Panc1 (cell line): ENCODE measurements at places on chromosomes 3 and 15. TPM values are rescaled to one million over a fixed set of nuclear protein-coding genes. Genes with fewer than 3 reads are reported as not detected.

TEX55 gene
- total RNA-seq, result not detected

CORO2B gene
- 0.36 TPM for total RNA-seq

DUOXA2 gene
- total RNA-seq, result not detected

NRROS gene
- total RNA-seq, result 8.8 TPM

CAMP gene
- not detected for total RNA-seq

GRAMD2A gene
- 1.3 TPM for total RNA-seq

CLDN16 gene
- total RNA-seq, result not detected

CFAP161 gene
- total RNA-seq, result 2.7 TPM

RETNLB gene
- total RNA-seq, result not detected

GATA2 gene
- total RNA-seq, result 74.6 TPM

RBPMS2 gene
- 33.7 TPM for total RNA-seq

ACSBG1 gene
- total RNA-seq, result 0.31 TPM

SLCO3A1 gene
- 20.6 TPM for total RNA-seq

PLSCR2 gene
- total RNA-seq, result 0.54 TPM

- no peak for DNase-seq
Observed at GRCh38 chr15:37572401-37572800, 362.0 kb upstream of the TMCO5A start.

GRCh38 chr3:189588070-189588469, 43.1 kb upstream of the TP63 start:
- DNase-seq, result no peak

DNA sequence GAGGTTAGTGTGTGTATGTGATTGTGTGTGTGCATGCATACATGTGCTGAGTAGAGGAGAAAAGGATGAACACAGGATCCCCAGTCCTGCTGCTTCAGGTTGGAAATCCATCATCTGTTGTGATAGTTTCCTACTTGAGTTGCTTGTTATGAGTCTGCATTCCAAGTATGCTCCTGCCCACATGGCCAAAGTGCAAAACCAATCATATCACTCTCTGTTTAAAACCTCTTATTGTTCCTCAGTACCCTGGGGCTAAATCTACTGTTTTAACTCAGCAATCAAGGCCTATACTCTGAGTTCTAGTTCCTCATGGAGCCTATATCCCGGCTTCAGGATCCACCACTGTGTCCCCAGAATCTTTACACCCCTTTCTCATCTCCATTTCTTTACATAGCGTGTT, 139.9 kb upstream of the TLE3 start:
- DNase-seq, result no peak

GRCh38 chr15:85048430-85048829, 66.8 kb downstream of the PDE8A start:
- DNase-seq, result no peak

DNA sequence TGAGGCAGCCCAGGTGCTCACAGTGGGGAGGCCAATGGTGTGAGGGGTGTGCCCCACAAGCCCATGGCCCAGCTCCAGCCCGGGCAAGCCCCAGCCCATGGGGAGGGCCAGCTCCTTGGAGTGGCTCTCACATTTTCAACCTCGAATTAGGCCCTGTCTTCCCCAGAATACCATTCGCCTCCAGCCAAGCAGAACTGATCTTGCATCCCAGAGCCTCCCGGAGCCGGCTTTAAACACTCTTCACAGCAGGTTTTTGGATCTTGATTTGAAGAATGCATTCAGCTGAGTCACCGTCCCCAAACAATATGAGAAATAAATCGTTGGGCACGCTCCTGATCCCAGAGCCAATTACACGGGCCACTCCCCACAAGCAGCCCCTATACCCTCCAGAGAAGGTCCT, 23.7 kb downstream of the TPRA1 start:
- DNase-seq, result no peak

DNA sequence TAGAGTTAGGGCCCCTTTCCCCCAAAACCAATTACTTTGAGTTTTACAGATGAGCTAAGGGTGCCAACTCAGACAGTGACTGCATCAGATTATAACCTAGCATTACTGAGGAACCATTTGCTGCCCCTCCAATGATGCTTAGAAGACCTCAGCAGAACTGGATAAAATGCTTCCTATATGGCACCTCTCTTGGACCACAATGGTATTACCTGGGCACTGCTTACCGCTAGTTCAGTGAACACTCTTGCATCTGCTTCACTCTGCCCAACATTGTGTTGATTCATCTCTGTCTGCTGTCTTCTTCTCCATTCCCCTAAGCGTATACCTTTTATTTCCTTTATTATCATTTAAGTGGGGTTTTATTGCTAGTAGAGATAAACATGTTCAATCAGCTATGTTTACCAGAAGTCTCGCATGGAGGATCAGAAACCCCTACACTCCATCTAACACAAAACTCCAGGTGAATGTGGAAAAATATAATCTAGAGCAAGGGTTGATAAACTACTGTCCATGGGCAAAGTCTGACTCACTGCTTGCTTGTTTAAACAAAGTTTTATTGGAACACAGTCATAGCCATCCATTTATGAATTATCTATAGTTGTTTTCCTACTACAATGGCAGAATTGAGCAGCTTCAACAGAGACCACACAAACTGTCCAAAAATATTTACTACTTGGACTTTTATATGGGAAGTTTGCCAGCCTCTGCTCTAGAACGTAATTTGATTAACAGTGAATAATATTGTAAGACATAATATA, 100.2 kb upstream of the PTX3 start:
- no peak for DNase-seq

GRCh38 chr15:51195459-51195858, 100.8 kb upstream of the TNFAIP8L3 start:
- DNase-seq, result no peak

- no peak for DNase-seq
Observed at GRCh38 chr3:108412121-108412750, 98.2 kb downstream of the MYH15 start.

DNA sequence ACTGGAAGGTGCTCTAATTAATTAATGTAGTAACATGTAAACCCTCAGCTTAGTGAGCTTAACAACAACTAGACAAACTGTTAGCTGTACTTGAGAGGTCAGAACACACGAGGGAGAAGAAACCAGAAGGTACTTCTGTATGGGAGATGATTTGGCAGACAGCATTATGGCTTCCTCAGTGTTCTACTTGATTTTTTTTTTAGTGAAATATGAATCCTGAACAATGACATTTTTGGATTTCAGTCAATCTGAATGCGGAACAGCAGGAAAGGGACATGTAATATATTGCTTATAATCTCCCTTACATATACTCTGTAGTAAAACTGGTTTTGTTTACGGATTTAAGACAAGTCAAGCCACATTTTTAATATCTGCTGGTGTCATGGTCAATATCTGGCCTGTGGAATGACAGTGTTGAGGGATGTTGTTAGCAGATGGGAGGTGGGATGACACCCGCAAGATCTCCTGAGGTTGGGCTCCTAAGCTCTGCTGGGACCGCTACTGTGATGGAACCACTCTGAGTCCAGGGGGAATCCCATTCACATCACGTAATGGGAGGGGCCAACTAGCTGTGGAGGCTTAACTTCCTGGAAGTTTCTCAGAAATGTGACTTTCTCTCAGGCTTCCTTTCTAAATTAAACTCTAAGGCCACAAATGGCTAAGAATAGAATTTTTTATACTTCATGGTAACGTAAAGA, 18.7 kb downstream of the TNFAIP8L3 start:
- no peak for DNase-seq

DNA sequence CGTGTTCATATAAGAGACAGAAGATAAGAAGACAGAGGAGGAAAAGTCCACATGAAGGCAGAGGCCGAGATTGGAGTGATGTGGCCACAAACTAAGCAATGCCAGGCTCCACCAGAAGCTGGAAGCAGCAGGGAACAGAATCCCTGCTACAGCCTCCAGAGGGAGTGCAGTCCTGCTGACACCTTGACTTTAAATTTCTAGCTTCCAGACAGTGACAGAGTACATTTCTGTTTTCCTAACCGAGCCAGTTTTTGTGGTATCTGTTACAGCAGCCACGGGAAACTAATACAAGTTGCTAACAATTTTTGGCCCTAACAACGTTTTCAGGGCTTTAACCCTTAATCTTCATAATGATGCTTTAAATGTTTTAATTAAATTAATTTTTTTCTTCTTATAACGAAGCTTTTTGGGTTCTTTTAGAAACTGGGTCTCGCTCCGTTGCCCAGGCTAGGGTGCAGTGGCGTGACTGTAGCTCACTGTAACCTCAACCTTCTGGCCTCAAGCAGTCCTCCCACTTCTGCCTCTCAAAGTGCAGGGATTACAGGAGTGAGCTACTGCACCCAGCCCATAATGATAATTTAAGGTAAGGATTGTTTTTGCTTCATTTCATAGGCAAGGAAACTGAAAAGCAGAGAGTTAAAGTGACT, 202.3 kb upstream of the PROK2 start:
- DNase-seq, result no peak

DNA sequence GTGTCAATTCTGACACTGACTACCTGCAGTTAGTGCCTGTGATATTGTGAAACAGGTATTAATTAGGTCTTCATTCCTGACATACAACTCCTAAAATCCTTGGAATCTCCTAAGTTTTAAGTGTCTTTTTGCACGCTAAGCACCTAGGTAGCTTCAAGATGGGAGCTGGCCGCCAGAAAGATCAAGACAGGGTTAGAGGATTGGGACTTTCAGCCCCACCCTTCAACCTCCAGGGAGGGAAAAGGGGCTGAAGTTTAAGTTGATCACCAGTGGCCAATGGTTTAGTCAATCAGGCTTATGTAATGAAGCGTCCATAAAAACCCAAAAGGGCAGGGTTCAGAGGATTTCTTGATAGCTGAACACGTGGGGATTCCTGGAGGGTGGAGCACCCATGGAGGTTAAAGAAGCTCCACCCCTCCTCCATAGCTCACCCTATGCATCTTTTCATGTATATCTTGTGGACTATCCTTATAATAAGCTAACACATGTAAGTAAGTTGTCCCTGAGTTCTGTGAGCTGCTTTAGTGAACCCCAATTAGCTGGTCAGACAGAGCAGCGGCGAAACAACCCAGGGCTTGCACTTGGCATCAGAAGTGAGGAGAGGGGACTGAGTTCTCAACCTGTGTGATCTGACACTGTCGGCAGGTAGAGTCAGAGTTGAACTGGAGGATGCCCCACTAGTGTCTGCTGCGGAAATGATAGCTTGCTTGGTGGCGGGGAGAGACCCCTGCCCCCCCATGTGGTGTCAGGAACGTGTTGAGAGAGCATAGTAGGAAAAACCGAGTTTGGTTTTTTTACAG, 12.8 kb upstream of the SRP14 start:
- no peak for DNase-seq

DNA sequence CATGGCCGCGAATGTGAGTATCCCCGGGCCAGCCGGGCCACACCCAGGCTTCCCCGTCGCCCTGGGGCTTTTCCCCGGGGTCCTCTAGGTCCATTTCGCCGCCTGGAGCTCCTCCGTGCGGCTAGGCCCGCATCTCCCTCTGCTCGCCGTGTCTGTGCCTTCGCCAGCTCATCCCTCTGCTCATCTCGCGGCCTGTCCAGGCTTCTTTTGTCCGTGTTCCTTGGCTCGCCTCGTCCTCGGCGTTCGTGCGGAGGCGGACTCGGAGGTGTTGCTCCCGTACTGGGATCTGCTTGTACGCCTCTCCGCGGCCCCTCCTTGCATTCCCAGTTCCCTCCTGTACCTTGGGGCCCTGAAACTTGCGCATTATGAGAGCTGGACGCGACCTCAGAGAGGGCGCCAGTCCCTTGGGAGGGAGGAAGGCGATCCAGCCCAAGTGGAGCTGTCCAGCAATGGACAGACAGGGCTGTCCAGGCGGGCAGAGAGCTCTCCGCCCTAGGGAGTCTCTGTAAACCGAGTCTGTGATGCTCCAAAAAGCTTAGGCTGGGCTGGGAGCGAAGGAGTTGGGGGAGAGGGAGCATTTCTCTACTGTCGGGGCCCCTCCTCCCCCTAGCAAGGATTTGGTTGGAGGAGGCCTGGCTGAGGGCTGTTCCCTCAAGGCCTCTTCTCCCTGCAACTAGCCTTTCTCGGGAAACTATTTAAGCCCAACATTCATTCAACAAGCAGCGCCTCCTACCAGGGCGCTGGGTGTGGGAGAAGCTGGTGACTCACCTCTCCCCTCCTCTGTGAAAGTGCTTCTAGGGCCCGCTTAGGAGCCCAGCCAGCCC, 553 bp downstream of the TMEM43 start:
- no peak for DNase-seq

DNA sequence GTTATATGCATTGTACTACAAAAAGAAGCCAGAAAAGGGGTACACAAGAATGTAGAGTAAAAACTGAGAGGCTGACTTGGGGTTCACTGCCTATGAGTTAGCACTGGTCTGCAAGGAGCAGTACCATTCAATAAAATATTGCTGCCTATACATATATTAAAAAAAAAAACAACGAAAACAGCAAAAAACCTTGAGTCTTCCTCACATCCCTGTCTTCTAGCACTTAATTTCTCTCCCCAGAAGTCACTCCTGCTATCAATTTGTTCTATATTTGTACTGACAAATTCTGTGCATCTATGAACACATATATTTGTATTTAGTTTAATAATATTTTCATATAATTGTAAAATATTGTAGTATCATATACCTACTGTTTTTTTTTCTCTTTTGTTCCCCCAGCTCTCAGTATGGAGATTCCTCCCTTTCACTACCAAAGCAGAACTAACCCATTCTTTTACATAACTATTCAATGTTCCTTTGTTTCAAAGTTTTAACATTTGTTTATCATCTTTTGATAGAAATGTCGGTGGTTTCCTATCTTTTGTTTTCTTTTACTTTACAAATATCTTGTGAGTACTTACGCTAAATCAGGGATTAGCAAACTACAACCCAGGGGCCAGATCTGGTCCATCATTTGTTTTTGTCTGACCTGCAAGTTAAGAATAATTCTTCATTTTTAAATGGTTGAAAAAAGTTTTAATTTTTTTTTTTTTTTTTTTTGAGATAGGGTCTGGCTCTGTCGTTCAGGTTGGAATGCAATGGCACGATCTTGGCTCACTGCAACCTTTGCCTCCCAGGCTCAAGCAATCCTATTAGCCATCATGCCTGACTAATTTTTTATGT, 14.8 kb upstream of the FEM1B start:
- no peak for DNase-seq

- no peak for DNase-seq
Observed at GRCh38 chr3:96012939-96013338, 801.5 kb upstream of the EPHA6 start.

GRCh38 chr3:159894386-159894785, 94.2 kb upstream of the IL12A start:
- no peak for DNase-seq

DNA sequence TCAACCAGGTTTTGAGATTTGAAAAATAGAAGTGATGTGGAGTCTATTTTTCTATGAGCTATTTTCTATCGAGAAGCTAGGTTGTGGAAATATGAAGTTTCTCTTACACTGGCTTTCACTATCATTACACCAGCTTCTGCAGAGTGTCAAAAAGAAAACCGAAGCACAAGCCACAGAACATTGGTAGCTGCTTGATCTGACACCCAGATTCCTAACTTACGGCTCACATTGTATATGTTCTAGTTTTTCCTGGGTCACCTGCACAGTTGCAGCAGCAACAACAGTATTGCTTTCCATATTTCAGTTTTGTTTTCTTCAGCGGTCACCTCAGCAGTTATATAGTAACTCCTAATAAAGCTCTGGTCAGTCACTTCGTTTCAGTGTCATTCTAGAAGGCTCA, 790.1 kb downstream of the PLOD2 start:
- no peak for DNase-seq

- DNase-seq, result no peak
Observed at GRCh38 chr15:80587816-80588456, 107.2 kb upstream of the ABHD17C start.

- DNase-seq, result no peak
Observed at GRCh38 chr3:188829576-188829975, 342.2 kb upstream of the TPRG1 start.
